Nucleus accumbens (tissue), 56 donors: ENCODE measurements at places on chromosomes 1 and 21.

DNA sequence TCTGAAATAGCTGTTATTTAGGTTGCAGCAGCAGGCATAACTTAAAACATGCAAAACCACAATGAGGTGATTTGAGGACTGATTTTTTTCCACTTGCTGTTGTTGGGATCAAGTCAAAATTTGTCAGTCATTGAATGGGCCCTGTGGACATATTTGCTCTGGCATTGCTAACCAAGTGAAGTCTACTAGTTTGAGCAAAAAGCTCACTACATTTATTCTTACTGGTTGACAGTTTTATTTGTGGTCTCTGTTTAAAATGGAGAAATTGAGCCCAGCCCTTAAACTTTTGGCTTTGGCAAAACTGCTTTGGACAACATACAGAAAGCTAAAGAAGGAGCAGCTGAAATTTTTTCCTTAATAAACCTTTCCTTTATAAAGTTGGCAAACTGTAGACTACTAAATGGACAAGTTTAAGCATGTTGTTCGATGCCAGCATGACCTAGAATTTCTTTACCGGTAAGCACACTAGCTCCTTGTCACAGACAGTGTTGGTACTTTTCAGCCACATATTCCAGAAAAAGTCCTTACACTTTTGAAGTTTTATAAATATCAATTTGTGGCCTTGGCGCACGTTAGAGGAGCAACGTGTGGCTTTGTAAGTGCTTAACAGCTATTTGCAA lies 234.6 kb downstream of the USP25 start:
- DNase-seq, result no peak

GRCh38 chr1:92554216-92554615 lies 67.5 kb upstream of the GFI1 start:
- no peak for DNase-seq

GRCh38 chr21:34004013-34004938 lies 69.1 kb upstream of the MRPS6 start:
- no peak for DNase-seq

- DNase-seq, result no peak
These were observed 83.8 kb downstream of the PLXNA2 start for GRCh38 chr1:208160259-208160819.

DNA sequence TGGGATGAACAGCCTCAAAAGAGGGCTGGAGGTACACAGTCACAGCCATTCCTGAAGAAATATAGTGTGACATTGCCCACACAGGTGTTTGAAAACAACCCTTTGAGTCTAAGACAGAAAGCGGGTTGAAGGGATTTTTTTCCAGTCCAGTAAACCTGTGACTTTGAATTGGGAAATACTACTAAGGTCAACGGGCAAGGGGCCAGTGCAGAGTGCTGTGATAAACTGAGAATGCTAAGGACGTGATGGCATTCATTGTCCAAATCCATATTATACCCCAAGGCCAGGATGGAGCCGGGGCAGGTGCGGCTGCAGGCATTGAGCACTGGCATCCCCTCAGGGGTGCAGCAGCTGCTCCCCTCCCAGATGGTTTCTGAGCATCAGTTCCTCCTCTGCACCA lies 36.6 kb downstream of the KIAA0040 start:
- no peak for DNase-seq

DNA sequence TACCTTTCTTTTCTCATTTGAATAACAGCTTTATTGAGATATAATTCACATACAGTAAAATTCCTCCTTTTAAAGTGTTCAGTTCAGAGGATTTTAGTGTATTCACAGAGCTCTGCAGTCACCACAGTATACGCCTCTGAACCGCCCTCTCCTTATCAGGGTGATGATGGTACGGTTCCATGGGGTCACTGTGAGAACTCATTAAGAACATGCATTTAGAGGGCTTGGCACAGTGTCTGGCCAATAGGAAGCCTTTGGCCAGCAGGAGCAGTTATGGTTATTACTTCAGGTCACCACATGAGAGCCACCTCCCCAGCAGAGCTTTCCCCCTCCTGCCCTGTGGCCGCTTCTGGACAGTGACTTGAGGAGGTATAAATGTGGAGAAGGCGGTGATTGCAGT lies 27.3 kb downstream of the KCNQ4 start:
- DNase-seq, result no peak

DNA sequence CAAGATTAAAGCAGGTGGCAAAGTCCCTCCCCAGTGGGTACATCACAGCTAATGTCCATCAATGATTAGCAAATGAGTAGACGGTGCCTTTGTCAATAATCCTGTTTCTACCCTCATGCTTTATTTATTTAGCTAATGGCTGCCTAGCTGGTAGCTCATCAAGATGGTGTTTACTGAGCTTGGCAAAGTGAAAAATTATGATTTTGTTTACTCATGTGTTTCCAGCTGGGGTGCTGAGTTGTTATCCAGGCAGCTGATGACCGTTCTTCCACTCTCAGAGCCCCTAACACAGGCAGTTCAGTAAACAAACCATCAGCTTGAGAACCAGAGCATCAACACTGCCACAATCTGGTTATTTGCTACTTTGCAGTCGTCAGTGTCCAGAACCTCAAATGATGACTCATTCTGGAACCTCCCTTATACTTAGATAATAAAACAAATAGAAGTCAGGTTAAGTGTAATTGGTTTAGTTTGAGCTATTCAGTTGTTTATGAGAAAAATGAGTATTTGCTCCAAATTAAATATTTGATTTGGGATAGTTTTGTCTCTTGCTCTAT lies 163.9 kb downstream of the ST6GALNAC5 start:
- no peak for DNase-seq

GRCh38 chr1:219416598-219417238 lies 196.2 kb downstream of the ZC3H11B start:
- no peak for DNase-seq

GRCh38 chr1:51473331-51474115 lies 45.5 kb downstream of the EPS15 start:
- DNase-seq, result no peak
